Vagina (tissue), 2 donors: ENCODE measurements at places on chromosomes 5 and 9. TPM values are rescaled to one million over a fixed set of nuclear protein-coding genes. Genes with fewer than 3 reads are reported as not detected.

Gene HTR4
- 2.9 TPM for total RNA-seq

Gene NUDCD2
- total RNA-seq = 4.4 TPM

Gene TSSK1B
- 1.2 TPM for total RNA-seq

Gene EGR1
- total RNA-seq = 119 TPM

Gene SPACA9
- total RNA-seq = 2.7 TPM

Gene SMC5
- total RNA-seq = 29.7 TPM

Gene LRRC70
- total RNA-seq = 9.6 TPM

Gene NOP16
- total RNA-seq = 48.6 TPM

Gene PCDHGA8
- total RNA-seq = 6.4 TPM

Gene FOXD4L6
- total RNA-seq = not detected
